Iris pigment epithelial cell (primary cell): ENCODE measurements at places on chromosomes 3 and 15.
A peak's percentile ranks its signal among the peaks of the same experiment; 100 is the strongest.

GRCh38 chr3:167241048-167241845, 138.8 kb downstream of the ZBBX start:
- DNase-seq = no peak

- DNase-seq = no peak
Observed at GRCh38 chr3:177350121-177350520, 152.8 kb upstream of the TBL1XR1 start.

- no peak for DNase-seq
Observed at GRCh38 chr15:60054472-60054871, 50.4 kb downstream of the FOXB1 start.

- peak; percentile 66 for DNase-seq
Observed at GRCh38 chr15:33013827-33014445, 180.6 kb downstream of the FMN1 start.

DNA sequence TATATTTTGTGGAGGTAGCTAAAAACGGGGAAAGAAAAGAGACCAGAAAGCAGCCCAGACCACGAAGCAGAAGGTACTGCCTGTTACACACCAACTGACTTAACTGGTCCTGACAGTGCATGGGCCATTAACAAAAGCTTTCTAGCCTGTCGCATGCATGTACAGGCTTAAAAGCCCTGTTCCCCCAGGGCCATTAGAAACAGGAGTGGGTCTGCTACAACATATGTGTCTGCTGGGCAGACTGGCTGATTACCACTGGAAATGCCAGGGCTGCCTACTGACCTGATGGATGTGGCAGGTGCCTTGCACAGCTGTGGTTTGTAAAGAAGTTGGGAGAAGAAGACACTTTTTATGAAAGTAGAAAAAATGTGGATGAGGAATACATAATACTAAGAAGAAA, 137.4 kb downstream of the GAP43 start:
- DNase-seq = no peak

- no peak for DNase-seq
Observed at GRCh38 chr3:50345586-50346234, at the start of gene ZMYND10. TSS of gene ZMYND10 (minus strand) at chr3:50345732. CDS start at chr3:50345579, 153 bp downstream.

DNA sequence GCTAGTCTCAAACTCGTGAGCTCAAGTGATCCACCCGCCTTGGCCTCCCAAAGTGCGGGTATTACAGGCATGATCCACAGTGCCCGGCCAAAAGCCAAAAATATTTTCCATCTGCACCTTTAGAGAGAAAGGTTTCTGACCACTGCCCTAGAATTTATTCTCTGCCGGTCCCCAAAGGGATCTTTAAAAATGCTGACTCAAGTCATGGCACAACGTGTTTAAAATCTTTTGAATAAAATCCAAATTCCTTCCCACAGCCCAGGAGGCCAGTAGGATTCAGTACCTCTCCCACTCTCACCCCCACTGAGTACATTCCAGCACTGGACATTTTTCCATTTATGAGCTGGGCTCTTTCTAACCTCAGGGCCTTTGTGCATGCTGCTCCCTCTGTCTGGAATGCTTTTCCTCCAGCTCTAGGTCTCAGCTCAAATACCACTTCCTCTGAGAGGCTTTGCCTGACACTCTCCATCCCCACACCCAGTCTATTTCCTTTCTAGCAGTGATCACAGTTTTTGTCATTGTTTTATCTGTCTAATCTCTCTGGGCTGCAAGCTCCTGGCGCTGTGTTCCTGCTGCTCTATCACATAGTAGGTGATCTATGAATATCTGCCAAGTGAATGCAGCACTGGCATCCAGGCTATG, 502.9 kb downstream of the SHQ1 start:
- peak; percentile 37 for DNase-seq

- DNase-seq = no peak
Observed at GRCh38 chr3:133674290-133674919, 12.7 kb upstream of the TOPBP1 start.

DNA sequence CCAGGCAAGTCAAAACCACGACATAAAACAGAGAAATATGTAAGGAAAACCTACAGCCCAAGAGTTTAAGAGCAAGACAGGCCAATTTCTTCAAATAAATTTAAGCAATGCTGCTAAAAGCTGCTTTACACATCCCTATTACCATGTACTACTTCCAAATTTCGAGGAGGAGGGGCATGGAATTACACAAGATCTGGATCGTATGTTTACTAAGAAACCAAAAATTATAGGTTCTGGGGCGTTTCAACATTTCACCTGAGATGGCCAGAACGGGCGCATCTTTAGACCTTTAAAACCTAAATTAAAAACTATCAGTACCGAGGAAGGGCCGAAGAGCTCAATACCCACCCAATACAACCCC, 664 bp upstream of the NR2C2 start:
- DNase-seq = no peak

DNA sequence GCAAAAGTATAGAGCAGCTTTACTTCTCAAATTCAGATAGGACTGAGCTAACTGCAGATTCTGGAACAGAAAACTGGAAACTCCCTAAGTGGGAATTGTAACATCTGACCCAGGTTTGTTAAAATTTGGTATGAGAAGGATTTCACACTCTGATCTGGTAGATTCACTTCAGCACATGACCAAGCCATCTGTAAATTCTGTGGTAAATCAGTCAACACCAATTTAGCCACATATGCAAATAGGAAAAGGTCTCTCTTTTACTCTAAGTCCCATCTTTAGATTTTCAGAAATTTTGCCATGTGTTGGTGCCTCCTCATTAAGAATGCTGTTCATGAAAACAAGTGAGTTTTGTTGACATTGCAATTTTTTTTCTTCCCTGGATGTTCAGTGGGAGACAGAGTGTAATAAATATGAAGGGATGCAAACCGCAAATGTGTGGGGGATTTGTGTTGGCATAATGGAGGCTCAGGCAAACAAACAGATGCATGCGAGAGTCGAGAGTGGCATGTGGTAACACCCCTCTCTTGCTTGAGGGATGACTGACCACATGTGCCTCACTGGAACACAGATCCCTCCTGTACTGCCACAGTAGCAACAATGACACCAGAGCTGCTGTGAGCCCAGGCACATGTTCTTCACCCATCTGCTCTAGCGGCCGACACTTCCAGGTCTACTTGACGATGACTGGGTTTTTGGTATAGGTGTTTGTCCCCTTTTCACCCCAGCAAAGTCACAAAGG, 146.6 kb downstream of the FEZF2 start:
- no peak for DNase-seq

DNA sequence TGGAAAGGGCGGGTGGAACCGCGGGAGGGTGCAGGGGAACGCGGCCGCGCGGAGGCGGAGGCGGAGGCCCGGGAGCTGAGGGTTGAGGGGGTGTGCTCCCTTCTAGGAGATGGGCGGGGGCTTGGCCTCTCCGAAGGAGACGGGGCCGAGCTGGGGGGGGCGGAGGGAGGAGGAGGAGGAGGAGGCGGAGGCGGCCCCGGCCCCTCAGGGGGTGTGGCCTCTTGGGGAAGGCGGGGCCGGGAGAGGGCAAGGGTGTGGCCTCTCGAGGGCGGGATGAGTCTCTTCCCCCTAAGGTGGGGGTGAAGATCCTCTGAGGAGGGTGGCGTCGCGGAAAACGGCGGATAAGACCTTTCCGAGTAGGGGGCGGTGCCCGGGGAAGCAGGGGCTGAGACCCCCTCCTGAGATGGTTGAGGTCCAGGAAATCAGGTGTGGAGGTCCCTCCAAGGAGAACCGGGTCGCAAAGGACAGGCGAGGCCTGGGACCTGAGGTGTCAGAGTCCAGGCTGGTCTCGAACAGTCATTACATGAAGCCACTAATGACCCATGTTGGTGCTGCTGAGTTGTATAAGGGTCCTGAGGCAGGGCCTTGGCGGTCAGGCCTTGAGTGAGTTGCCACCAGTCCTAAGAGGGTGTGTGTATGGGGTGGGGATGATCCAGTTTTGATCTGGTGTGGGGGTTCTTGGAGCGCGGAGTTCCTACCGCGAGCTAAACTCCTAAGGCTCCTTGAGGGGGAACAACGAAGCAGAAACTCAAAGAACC, 759 bp downstream of the WDR6 start:
- DNase-seq = peak; percentile 87

DNA sequence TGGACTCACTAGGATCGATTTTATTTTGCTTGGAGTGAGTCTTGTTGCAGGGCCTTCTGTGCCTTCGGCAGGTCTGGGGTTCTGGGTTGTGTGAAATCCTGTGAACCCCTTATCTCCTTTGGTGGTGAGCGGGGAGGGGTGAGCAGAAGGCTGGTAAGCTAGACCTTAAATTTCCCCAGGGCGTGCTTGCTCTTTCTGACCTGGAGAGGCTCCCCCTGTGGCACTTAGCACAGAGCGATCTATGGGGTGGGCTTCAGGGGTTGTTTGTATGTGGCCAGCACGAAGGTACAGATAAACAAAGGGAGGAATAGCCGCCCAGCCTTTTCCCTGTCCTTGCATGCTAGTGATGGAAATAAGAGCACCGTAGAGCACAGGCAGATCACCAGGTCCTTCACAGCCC, 11.8 kb downstream of the CACNA2D3 start:
- DNase-seq = no peak

DNA sequence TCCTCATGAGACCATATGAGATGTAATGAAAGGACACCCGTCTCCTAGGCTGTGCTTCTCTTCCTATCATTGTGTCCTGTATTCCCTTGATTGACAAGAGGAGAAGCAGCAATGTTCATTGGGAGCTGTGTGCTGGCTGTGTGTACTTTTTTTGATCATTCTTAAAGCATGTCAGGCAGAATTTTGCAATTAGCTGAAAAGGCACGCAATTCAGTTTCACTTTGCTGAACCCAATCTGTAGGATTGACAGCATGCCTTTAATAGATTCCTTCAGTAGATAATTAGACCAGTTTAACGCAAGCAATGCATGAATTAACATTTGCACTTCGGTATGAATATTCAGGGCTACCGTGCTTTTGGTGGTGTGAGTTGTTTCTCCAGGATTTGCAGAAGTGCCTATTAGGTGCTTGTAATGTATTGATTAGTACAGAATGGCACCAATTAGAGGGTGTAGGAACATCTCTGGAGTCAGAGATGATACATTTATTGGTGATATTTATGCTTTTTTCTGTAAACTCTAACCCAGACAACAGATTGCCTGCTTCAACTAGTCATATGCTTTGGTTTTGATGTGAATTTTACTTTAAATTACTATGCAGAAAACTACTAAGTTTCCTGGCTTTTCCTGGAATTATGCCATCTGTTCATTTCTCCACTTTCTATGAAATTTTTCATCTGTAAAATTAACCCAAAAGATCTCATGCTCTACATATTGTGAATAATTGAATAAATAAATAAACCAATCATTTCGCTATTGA, 114.3 kb downstream of the NSUN3 start:
- no peak for DNase-seq
